ENCODE measurements at places on chromosomes 1 and 21.

- DNase-seq: no peak
Measured at GRCh38 chr1:2258996-2259395, 30.9 kb downstream of the SKI start.

- DNase-seq: no peak
Measured at GRCh38 chr1:90114521-90115141, 119.7 kb downstream of the ZNF326 start.

- DNase-seq: no peak
Measured at GRCh38 chr1:218531936-218532335, 186.8 kb downstream of the TGFB2 start.

DNA sequence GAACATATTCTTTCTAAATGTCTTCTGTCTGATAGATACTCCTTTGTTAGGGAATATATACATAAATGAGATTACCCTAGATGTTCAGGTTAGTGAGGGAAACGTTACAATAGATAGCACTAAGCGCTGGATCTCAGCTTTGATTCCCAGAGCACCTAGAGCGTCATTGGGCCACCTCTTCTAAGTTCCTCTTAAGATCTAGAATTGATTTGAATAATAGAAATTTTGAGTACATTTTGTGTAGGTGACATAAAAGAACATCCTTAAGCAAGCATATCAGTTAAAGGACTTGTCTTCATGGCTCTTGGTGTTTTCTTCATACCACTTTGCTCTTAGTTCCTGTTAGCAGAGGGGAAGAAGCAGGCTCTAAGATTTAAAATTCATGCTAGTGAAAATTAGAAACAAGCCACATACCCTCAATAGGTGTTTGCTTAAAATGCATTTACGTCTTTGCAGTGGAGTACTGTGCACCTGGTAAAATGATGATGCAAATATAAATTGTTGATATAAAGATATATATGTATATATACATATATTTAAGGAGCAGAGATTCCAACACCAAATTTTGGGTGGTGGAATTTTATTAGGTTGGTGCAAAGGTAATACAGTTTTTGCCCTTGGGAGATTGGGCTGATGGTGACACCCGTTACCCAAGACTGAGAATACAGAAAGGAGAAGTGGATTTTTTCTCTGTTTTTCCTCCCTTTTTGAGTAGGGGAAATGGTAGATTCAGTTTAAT lies 47.1 kb downstream of the DYRK1A start:
- no peak for DNase-seq

DNA sequence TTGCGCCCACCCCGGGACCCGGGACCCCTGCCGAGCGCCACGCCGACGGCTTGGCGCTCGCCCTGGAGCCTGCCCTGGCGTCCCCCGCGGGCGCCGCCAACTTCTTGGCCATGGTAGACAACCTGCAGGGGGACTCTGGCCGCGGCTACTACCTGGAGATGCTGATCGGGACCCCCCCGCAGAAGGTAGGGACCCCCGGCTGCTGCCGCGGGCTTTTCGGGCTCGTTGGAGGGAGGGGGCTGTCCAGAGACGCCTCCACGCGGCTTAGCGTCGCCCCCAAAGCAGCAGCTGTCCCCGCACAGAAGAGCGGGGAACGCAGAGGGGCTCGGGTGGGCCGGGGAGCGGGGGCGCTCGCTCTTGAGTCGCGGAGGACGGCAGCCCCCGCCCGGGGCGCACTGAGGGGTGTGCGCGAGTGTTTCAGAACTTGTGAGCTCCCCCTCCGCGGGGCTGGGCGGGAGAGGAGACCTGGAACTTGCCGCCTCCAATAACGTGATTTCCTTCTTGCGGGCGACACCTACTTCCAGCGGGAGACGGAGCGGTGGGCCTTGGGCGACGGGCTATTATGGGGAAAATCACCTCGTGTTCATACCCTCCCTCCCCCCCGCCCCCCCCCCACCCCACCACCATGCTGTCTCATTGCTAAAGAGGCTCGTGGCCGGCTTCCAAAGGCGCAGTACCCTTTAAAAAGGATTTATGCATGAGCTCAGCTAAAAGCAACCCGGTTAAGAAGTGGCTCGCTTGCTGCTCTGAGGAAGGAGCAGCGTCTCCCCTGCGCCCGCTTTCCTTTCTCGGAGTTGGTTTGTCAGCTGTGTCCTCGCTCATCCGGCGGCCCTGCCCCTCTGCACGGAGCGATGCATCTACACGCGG lies 664 bp downstream of the BACE2 start:
- no peak for DNase-seq

GRCh38 chr1:150092180-150092791 lies 24.7 kb downstream of the VPS45 start:
- no peak for DNase-seq

- DNase-seq: no peak
Measured at GRCh38 chr1:169546087-169546995, 39.9 kb downstream of the F5 start.

- peak; percentile 62 for DNase-seq
Measured at GRCh38 chr1:9066945-9067807, 2.3 kb downstream of the SLC2A5 start.

DNA sequence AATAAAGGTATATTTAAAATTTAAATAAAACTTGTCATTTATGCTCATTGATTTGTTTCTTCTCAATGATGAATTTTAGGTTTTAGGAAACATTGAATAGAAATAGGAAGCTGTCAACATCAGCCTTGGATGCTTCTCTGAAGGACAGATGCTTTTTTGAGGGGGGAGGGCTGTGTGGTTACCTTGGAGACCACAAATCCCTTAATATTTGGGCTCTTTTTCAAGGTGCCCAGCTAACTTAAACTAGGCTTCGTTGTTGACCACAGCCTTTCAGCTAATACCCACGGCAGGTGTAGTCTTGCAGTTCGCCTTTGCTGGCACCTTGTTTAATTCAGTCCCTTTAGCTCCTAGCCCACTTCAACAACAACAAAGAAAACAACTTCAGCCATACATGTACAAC lies 22.5 kb downstream of the TENT5C start:
- DNase-seq: no peak

- DNase-seq: no peak
Measured at GRCh38 chr1:150619576-150620509, 9.6 kb downstream of the ENSA start.

- DNase-seq: no peak
Measured at GRCh38 chr1:9211291-9211811, 23.2 kb upstream of the H6PD start.

DNA sequence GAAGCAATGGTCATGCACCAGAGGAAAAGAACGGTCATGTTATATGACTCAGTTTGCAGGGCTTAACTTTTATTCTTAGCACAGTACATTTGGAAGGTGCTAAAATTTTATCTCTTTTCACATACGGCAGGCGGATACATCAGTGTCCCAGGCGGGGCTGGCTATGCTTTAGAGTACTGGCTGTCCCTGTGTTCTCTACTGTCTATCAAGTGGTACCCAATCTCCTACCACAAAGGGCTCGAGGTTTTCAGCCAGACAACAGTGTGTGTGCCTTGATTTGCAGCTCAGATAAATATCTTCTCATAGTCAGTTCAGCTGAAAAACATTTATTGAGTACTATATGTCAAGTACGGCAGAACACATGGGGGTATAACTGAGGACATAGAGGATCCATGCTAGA lies 65.3 kb downstream of the URB2 start:
- no peak for DNase-seq

DNA sequence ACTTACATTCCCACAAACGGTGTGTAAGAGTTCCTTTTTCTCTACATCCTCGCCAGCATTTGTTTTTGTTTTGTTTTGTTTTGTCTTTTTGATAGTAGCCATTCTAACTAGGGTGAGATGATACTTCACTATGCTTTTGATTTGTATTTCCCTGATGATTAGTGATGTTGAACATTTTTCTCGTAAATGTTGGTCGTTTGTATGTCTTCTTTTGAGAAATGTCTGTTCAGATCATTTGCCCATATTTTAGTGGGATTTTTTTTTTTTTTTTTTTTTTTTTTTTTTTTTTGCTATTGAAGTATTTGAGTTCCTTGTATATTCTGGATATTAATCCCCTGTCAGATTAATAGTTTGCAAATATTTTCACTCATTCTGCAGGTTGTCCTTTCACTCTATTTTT lies 19.2 kb upstream of the GPR161 start:
- no peak for DNase-seq

DNA sequence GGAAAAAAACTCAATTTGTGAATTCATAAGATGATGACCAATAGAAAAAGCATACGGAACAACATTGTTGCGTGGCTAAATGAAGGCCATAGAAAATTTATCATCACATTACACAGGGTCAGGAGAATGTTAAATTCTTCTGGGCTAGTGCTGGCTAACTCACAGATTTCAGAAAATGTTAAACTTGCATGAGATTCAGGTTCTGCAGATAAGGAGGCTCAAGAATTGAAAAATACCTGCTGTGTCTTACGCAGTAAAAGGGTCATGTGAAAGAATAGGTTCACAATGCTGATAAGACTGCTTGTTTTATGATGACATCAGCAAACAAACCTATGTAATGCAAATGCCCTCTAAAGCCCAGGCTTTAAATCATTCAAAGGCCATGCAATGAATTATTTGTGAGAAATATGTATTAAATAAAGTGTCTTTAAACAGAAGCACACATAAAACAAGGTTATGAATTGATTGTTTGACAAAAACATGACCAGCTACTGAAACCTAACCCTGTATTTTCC lies 378.8 kb downstream of the USP25 start:
- DNase-seq: no peak

- no peak for DNase-seq
Measured at GRCh38 chr21:42684109-42684916, 30.9 kb downstream of the PDE9A start.

DNA sequence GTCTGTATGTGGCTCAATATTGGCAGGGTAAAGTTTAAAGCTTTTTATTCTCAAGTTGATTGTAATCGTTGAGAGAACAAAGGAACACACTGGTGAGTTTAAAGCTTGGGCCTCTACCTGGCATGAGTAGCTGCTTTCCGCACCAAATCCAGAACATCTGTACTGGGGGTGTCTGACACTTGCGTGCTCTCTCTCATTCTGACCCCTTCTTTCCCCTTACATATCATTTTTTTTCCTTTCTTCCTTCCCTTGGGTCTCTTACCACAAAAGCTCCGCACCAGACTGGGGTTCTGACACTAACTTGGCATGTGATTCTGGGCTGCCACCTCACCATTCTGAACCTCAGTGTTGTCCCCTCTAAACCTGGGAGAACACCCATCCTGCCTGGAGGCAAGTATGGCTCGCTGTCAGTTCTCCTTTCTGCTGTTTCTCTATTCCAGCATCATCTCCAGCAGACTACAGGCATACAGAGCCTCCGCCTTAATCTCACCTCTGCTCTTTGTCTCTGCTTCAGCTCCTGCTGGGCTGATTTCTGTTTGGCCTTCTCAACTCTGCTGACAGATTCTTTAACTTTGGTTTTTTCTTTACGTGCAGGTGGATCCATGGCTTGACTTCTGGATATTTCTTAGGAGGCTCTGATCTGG lies 859 bp upstream of the ERMAP start:
- no peak for DNase-seq

GRCh38 chr21:18007121-18007520 lies 188.0 kb upstream of the C21orf91 start:
- DNase-seq: no peak

DNA sequence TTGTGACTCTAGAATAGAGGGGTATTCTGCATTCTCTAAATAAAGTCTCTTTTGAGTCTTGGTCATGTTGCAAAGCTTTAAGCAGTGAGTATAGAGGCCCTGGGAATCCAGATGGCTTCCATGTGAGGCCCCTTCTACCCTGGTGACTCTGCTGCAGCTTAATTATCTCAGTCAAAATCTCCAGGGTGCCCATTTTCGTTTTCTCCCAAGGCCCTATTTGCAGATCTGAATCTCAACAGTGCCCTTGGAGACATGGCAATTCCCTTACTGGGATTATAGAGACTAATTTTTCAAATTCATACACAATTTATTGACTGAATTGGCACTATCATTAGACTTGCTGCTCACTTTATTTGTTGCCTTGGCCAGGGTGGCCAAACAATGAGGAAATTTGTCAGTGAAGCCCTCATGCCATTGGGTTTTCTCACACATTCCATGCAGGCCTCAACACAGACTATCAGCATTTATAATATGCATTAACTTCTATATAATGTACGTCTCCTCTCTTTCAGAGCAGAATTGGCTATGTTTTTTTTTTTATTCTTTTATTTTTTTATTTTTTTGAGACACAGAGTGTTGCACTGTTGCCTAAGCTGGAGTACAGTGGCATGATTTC lies 35.1 kb downstream of the PROX1 start:
- DNase-seq: no peak

DNA sequence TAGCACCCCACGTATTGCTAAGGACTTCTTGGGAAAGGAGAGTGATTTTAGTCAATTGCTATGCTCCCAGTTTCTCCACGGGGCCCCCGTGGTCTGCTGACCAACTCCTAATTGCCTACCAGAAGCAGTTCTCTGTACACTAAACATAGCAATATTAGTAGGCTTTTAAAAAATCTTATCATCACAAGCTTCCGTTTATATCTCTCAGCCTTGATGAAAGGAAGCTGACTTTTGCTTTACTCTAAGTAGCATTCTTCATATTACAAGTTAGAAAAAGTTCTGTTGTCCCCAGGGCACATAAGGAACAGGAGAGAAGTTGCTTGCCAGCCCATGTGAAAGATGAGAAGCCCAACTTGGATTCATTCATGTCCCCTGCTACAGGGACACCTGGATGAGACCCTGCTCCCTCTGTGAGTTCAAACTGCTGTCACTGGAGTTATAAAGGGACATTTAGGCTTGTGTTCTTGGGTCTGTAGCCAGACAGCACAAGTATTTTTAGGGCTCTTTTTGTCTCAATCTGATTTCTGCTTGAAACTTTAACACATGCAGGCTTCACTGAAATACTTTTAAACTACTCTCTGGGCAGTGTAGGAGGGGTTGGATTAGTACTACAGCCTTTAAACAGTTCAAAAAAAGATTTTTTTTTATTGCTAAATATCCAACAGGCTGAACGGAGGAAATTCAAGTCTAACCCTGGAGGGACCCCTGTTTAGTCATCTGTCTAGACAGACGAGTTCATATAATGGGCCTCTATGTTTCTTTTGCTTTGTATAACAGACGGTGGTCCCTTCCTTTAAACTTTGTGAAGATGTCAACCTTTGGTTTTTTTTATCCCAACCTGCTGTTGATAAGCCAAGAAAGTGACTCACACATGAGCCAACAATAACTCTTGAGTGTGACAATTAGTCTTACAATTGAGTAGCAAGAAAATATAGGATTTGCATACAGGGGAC lies 29.5 kb downstream of the TGFB2 start:
- DNase-seq: no peak

GRCh38 chr1:63874278-63874880 lies 100.6 kb downstream of the ROR1 start:
- DNase-seq: no peak

DNA sequence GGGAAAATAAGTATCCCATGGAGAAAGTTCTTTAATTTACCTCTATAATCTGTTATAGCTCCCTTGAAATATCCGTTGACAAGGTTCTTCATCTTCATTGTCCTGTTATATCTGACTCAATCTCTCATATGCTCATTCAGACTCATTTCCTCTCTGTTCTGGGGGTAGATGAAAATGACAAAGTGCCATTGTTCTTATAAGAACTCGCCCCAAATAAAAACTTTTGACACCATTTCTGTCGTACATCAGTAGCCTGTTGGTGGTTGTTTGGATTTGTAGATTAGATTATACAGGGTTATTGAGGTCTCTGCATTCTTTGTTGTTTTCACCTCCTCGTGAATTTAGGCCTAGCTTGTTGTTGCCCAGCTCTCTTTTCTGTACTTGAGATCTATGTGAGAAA lies 55.2 kb upstream of the IPO9 start:
- no peak for DNase-seq

Measured in omental fat pad (tissue), 4 donors.